ENCODE measurements at places on chromosomes 16 and 17. TPM values are rescaled to one million over a fixed set of nuclear protein-coding genes. Genes with fewer than 3 reads are reported as not detected.

- DNase-seq, result no peak
Observed at GRCh38 chr17:35498448-35499178, 38.9 kb downstream of the SLFN12L start.

DNA sequence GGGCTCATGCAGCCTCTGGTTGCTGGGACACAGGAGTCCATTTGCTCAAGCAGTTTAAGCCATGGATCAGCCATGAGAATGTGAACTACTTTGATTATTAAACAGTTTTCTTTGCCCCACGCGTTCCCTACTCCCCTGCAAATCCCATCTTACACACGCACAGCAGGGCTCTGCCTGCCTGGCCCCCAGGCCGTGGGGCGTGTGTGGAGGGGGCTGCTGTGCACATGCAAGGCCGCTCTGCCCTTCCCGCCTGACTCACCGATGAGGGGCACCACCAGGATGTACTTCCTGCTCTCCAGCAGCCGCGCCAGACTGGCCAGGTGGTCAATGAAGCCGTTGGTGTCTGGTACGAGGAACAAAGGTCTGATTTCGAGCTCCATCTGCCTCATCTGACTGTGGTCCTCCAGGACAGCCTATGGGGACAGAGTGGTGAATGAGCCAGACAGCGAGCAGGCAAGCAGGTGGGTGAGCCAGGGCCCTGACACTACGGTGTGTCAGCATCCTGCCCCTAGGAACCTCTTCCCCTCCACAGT is 13.7 kb downstream of the HIC1 start:
- no peak for DNase-seq

- no peak for DNase-seq
Observed at GRCh38 chr16:78551487-78552085, 452.1 kb downstream of the WWOX start.

DNA sequence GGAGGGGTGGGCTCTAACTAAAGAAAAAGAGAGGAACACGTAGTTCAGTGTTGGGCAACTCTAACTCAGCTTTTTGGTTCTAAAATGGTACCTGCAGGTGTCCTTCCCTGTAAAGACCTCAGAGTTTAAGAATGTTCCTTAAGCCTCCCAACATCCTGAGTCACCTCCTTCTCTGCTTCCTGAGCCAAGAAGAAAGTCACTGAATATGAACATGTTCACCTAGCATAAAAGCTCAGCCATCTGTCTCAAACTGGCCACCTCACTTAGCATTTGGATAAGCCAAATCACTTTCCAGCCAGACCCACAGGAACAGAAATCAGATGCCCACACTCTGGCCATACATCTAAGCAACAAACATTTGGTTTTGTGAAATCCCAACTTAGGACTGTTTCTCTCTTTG is 3.7 kb downstream of the TMEM98 start:
- DNase-seq, result peak; percentile 82

DNA sequence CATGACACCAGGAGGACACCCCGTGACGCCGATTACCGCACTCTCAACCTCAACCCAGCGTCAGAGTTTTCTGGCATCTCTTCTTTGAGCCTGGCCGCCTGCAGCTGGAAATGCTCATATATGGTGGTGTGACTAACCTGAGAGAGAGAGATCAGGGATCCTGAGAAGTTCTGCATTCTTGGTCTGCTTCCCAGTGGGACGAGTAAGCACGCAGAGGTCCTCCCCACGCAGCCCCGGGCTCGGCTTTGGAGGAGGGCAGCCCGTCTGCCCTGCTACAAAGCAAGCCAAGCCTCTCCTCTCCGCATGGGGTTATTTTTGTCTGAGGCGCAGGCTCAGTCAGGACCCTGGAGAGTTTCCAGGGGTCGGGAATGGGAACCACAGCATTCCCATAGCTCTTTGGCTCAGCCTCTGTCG is 16.5 kb downstream of the CRISPLD2 start:
- DNase-seq, result peak; percentile 67

DNA sequence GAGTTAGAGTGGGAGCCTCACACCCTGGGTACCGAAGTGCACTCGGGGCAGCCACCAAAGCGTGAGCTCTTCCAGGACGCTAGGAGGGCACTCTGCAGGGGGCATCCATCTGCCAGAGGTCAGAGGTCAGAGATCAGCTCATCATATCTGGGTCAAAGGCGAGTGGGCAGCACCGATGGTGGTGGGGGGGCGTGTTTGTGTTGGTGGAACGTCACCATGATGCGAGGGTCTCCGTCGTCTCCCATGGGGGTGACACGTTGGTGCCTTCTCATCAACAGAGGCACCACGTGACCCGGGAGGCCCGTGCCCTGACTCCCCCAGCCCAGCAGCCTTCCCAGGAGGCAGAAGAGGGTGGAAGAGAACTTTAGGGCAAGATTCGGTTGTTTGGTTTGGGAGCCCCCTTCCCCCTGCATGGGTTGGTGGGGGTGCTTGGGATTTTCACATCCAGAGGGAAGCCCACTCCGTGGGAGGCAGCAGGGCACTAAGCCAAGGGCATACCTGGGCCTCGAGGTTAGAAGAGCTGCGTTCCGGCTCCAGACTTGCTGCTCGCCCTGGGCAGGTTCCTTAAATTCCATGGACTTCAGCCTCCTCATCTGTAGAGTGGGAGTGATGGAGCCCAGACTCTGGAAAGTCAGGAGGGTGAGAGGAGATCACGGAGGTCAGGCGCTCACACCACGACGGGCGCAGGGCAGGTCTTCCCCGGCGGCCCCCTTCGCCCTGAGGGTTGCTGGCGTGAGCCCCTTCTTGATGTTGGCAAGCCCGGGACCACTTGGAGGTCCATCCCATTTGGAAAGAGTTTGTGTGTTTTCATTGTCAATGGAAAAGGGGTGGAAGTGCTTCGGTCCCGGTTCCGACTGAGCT is 14.0 kb downstream of the CRISPLD2 start:
- no peak for DNase-seq

DNA sequence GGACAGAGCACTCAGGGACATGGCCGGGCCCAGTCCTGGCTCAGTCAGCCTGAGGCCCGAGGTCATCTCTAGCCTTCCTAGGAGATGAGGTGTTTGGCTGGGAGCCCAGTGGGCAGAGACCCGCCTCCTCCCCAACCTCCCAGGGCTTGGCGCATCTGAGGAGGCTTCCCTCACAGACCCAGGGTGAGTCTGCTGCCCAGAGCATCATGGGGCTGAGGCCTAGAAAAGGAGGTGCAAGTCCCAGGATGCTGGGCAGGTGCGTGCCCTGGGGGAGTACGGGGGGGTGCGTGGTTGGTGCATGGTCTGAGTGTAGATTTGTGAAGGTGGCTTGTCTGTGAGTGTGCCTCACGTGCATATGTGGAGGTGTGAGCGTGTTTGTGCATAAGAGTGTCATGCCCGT is 4.7 kb downstream of the PDE6G start:
- no peak for DNase-seq

GRCh38 chr16:275041-275641 is 603 bp downstream of the RGS11 start:
- no peak for DNase-seq

DNA sequence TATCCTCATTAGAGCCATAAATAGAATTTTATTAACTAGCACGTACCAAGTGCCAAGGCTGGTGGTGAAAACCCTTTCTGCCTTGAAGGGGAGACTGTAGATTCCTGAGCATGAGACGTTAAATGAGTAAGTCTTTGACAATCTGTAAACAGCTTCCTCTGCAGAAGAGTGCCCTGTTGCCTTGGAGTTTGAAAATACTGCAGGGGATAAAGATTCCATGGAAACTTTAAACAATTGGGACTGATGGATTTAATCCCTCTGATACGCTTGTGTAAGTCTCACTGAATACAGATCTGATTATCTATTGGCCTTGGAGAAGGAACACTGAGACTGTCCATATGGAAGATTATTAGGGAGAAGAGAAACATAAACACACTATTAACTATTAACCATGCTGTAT is 1053.4 kb upstream of the RBFOX1 start:
- DNase-seq, result no peak

DNA sequence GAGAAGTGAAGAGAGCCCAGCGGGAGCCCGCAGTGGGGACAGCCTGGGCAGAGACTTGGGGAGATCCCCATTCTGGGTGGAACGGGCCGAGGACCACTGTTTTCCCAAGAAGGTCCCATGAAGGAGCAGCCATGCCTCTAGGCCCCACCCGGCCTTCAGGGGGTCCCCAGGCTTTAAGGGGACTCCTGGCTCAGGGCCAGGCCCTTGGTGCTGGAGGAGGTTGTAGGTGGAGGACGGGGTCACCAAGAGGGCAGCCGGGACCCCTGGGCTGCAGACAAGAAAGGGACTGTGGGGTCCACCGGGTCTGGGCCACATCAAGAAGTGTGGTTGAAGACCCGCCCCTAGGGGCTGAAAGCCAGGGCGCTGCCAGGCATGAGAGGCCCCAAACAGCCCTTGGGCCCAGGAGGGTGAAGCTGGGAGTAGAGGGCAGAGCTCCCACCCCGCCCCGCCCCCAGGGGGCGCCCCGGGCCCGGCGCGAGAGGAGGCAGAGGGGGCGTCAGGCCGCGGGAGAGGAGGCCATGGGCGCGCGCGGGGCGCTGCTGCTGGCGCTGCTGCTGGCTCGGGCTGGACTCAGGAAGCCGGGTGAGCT is at the start of gene PRSS21:
Gene PRSS21 (plus strand): TSS at position 487 of the 589 bp plus-strand sequence. CDS start 32 bp downstream, at position 519.
- DNase-seq, result no peak

DNA sequence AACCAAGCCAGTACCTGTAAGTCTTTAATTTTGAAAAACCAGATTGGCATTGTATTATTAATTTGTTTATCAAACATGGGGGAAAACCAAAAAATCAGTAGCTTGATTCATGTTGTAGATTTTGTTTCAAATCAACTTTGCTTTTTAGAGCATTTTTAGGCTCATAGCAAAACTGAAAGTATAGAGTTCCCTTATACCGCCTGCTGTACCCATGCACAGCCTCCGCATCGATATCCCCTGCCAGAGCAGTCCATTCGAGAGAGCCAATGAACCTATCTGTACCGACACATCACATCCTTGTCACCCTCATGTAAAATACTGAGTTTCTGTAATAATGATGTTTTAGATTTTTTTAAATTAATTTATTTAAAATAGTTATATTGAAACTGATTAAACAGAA is 16.2 kb upstream of the MRC2 start:
- no peak for DNase-seq

DNA sequence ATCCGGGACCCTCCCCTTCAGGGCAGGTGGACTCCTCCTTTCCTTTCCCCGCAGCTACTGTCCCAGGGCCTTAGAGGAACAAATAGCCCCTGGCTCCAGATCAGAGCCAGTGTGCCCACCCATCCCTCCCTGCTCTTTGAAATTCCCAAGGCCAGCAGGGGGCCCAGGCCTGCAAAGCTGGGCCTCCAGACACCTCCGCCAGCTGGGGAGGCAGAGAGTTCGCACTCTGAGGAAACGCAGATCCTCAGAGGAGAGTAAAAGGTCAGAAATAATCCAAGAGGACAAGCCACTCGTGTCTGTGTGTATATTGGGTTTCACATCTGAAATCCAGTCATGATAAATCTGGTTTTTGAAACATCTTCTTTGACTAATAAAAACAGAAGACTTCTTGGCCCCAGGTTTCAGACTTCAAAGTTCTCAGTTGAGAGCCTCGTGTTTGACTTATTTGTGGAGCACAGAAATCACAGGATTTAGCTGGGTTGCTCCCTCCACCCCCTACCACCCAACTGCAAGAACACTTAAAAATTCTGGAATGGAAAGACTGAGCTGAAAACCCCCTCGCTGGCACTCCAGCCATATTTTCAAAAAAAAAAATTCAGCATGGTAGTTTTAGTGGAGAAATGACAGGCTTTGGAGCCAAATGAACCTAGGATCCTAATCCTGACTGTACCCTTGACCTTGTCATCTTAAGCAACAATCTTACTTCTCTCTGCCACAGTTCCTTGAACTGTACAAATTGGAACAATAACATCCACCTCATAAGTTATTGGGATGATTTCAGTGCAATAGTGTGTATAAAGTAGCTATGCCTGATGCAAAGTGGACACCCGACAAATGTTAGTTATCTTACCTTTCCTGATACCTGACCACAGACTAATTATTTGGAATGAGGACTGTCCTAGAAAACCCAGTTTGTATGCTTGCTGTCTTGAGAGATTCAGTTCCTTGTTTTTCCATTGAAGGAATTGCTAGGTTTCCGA is 44.5 kb upstream of the TBX2 start:
- DNase-seq, result no peak

- no peak for DNase-seq
Observed at GRCh38 chr17:42373896-42374295, 14.3 kb downstream of the STAT3 start.

DNA sequence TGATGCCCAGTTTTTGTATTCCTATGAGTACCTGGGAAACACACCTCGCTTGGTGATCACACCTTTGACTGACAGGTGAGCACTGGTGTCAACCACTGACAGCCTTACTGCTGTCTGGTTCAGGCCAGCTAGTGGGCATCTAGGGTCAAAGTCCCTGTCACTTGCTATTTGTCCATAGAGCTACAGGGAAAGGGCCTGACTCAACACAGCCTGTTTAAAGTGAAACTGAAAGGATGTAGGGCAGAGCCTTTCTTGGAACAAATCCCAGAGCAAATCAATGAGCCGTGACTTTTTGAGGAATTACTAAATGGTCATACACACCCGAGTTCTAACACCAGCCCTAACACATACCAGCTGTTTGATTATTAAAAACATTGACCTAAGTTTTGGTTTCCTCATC is 106.8 kb downstream of the DNAH9 start:
- DNase-seq, result no peak

GRCh38 chr16:69157196-69157595 is 24.7 kb downstream of the UTP4 start:
- no peak for DNase-seq

GRCh38 chr17:3911271-3912053 is 4.8 kb downstream of the P2RX1 start:
- no peak for DNase-seq

DNA sequence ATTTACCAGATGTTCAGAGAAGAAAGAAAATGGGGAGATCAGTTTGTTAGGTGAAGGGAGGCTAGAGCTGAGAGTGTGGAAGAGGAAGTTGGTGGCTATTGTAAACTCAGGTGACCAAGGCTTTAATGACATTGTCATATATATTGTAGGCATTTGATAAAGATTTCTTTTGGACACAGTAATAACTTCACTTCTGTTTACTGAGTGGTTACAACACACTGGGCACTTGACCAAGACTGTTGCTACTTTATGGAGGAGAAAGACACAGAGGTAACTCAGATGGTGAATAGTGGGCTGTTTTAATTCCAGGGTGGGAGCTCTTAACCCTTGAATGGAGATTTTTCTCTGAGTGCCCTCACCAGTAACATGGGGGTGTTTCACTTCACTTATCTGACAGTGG is 46.0 kb downstream of the TNRC6A start:
- no peak for DNase-seq

DNA sequence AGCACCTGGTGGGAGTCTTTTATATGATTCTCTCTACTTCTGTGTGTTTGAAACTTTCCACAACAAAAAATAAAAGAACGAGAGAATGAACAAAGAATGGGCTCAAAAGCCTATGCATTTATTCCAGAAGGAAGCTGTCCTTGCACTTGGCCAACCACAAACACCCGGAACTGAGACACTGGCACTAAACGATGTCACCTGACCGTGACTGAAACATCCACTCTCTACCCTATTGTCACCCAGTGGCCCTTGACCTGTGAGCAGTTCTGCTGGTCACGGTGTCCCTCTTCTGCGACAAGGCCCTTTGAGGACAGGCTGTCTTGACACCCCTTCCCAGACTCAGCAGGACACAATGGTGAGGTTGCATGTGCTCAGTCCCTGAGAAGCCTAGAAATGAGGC is 56.6 kb downstream of the TEKT5 start:
- DNase-seq, result no peak

The NKD1 gene
- total RNA-seq, result 0.48 TPM

The KCNAB3 gene
- 1.0 TPM for total RNA-seq

The PRSS27 gene
- total RNA-seq, result 0.21 TPM

The UNC13D gene
- 1.0 TPM for total RNA-seq

The NLGN2 gene
- total RNA-seq, result 4.9 TPM

The PEMT gene
- 48.2 TPM for total RNA-seq

The AXIN2 gene
- 0.21 TPM for total RNA-seq

The CA10 gene
- 1.2 TPM for total RNA-seq

The PDILT gene
- not detected for total RNA-seq

The CDH3 gene
- 449 TPM for total RNA-seq

The CENPX gene
- 87.1 TPM for total RNA-seq

The PABPN1L gene
- not detected for total RNA-seq
